ENCODE measurements at places on chromosomes 2 and 18.

- peak; percentile 83 for DNase-seq
Measured at GRCh38 chr2:152523091-152523490, 188.1 kb downstream of the FMNL2 start.

DNA sequence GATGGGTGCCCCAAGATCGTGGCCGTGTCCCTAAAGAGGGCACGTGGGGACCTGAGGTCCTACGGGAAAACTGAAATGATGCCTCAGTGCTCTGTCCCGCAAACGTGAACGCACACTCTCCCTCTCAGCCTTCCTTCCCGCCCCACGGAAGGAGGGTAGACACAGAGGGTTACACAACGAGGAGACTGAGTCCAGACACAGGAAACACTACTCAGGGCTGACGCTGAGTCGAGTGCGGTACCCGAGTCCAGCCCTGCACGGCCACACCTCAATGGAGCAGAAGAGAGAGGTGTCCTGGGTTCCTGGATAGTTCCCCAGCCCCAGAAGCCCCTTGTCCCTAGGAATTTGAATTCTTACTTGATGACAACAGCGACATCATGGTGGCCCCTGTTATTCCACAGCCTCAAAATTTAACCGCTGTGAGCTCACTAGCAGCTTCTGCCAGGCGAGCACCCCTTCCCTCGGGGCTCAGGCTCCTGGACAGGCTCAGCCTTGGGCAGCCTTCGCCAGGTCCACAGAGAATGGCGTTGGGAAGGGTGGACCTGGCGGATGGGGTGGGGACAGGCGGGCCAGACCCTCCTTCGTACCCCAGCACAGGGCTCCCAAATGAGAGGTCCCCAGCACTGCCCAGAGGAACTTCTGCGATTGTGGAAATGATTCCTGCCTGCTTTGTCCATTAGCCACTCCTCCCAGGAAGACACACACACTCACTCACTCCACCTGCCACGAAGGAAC, 980 bp upstream of the RNPEPL1 start:
- DNase-seq: peak; percentile 61

GRCh38 chr2:231379266-231380215, 16.0 kb upstream of the B3GNT7 start:
- no peak for DNase-seq

DNA sequence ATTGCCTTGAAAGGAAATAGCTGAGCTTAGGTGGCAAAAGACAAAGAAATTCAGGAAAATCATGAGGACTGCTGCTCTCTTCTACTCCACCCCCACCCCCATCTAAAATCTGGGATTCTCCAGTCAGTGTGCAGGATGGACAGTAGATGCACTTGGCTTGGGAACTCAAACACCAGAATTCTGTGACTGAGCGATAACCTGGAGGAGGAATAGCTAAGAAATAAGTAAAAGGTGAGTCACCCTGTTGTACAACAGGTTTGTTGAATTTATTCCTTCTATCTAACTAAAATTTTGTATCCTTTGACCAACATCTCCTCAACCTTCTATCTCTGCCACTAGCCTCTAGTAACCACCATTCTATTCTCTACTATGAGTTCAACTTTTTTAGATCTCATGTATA, 1029.9 kb upstream of the ACVR2A start:
- no peak for DNase-seq

- no peak for DNase-seq
Measured at GRCh38 chr2:58350484-58350883, 109.4 kb upstream of the FANCL start.

DNA sequence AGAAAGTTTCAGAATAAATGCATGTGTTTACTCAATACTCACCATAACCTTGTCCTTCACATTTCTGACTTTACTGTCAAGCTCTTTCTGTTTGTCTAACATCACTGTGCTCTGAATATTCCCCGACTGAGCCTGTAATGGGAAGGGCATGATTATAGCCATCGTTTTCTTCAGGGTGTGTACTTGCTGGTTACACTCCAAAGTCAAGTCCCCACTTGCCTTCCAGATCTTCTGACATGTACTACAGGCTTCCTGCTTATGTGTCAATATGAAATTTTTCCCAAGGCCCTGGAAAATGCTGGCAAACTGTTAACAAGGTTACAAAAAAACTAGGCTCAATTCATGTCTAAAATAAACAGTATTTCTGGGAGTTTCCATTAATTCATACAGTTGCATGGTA, 12.9 kb downstream of the STAT1 start:
- DNase-seq: no peak

- DNase-seq: no peak
Measured at GRCh38 chr18:80107426-80107825, 1.6 kb upstream of the ADNP2 start.

DNA sequence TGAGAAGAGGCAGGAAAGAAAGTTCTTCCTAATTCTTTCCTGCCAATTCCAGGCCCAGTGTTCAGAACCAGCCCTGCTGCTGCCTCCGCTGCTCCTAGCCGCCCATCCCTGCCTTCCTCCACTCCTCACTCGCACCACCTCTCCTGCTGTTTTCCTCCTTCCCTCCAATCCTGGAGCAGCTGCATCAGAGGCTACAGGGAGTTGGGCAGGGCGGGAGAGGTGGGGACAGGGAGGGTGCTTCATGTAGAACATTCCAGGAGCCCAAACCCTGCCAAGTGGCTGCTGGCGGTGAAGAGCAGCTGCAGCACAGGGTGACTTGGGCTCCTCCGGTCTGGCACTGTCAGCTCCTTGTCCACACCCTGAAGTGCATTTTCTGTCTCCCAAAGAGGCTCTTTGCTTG, 176.3 kb downstream of the TNS1 start:
- no peak for DNase-seq

DNA sequence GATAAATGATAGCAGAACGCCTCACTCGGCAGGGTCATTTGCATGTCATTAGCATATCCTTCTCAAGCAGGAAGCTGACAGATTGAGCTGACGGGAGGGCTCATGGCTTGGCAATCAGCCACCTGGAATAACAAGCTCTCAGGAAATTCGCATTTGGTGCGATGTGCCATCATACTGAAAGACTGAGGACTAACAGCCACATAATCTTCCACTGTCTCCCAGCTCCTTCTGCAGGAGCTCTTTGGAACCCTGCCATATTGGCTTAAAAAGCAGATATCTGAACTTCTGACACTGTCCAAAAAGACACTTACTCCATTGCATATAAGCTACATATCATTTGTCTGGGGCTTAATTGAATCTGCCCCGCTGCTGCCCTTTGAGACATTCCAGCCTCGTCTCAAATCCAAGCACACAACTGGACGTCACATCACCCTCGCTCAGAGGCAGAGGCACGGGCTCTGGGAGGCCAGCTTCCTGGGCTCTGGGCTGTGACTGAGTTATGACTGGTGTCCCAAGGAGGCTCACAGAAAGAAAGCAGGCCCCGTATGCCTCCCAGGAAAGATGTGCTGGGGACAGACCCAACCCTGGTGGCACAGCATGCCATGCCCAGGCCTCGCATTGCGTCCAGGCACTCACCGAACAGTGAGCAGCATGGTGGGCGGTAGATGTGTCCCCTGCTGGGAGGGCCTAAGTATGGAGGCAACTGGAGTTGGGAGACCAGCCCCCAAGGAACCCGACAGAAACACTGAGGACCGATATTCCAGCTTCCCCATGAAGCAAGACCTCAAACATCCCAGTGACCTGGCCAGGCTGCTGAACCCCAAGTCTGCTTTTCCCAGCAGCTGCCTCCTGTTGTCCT, 228.0 kb downstream of the ATAD2B start:
- peak; percentile 73 for DNase-seq

DNA sequence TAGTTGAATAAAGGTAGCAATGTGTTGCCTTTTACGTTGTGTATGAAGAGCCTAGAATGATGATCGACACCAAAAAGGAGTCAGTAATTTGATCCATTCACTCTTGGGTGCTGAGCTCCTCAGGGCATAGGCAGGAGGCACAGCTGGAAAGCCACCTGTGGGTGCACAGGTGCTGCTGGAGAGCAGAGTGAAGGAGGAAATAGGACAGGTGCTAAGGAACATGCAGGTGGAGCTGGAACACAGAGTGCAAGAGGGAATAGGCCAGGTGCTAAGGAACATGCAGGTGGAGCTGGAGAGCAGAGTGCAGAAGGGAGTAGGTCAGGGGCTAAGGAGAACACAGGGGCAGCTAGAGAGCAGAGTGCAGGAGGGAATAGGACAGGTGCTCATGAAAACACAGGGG, 86.1 kb downstream of the SH3YL1 start:
- no peak for DNase-seq

DNA sequence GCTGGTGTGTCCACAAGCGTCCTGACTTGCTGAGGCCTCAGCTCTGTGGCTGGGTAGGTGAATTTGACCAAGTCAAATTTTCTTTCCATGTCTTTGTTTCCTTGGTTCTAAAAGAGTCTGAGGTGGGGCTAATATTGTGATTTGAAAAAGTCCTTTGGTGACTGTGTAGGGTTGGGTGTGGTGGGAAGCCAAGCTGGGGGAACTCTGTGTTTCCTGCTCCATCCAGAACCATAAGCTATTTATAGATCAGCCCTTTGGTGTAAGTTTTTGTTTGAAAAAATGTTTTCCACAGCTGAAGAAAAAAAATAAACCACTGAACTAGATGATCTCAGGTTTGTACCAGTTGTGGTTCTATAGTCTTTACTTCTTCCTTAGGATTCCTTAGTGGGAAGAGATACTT, 462.7 kb downstream of the TGIF1 start:
- no peak for DNase-seq

DNA sequence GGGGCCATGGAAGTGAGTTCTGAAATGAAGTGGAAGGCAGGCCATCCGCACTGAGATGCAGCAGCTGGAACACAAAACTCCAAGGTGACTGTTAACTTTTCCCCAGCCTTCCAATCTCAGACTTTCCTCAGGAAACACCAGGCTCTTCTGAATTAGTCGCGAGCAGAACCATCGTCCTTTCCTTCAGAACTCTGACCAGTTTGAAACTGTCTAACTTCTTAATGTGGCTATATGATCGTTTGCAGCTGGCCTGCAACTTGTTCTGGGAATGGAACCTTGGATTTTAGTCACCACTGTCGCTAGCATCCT, 620 bp upstream of the RPL37A start:
- no peak for DNase-seq

GRCh38 chr2:199440118-199440517, 17.6 kb downstream of the SATB2 start:
- DNase-seq: no peak

DNA sequence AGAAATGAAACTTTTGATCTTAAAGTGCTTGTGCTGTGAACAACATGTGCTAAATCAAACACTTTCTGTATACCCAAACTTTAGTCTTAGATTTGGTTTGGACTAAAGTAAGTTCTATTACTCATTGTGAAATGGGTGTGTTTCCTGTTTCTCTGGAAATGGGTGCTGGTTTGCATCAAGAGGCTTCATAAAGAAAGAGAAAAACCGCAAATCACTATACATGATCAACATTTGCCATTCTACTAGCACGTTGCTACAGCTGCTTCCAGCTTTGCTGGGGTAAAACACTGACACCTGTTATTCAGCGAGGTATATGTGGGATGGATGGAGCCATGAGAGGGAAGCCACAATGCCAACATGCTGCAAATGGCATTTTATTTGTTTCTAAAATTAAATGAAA, 547.0 kb upstream of the ACVR2A start:
- DNase-seq: no peak

DNA sequence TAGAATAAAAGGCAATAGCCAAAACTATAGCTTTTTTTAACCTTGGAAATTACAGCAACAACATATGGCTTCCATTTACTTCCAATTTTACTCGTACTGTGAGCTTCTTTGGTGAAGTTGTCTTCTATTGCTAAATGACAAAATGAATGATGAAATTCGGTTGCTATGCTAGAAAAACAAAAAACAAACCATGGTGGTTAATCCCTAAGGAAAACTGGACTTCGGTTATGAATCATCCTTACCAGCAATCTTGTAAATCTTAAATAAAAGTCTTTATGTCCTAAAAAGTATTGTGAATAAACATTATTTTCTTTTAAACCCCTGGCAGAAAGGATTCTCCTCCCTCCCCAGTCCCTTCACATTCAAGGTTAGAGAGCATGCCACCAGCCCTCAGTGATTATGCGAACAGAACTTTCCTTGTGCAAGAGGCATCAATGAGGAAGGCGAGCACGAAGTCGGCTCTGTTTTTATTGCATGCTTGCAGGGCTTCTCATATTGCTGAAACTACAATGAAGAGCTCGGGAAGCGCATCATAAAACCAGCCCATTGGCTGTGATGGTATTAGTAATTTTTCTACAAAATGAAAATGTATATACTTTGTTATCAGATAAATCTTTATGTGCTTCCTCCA, 62.9 kb downstream of the ZNF521 start:
- peak; percentile 86 for DNase-seq

All from iris pigment epithelial cell (primary cell).